ENCODE measurements at places on chromosomes 1 and 21.
A peak's percentile ranks its signal among the peaks of the same experiment; 100 is the strongest.

DNA sequence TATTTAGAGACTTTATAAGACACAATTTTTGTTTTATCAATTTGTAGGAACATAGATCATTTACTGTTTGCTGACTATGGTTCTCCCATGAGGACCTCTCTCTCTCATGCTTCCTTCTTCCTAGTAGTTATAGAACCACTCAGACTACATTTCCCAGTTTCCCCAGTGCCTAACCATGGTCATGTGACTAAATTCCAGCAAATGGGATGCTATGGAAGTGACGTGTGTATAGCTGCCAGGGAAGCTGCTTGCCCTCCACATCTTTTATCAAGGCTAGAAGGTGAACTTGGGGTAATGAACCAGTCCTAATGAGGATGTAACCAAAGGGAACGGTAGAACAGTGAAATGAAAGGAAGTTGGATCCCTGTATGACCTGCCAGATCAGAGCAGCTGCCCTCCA, 184.0 kb downstream of the MIS18A start:
- no peak for DNase-seq

DNA sequence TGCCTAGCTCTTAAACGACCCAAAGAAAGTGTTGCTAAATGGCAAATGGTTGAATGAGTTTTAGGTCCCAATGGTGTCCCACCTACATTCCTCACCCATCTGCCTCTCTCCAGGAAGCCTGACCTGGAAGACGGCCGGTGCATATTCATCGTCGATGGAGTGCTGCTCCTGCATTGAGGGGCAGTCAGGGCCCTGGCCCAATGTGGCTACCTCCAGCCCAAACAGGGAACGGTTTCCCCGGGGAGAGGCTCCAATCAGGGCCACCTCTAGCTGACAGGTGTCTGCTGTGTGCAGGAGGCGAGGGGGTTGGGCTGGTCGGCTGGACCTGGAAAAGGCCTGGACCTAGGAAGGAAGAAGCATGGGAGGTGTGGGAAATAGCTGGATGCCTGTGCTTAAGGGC, 1.6 kb downstream of the GLMP start:
- DNase-seq = no peak

DNA sequence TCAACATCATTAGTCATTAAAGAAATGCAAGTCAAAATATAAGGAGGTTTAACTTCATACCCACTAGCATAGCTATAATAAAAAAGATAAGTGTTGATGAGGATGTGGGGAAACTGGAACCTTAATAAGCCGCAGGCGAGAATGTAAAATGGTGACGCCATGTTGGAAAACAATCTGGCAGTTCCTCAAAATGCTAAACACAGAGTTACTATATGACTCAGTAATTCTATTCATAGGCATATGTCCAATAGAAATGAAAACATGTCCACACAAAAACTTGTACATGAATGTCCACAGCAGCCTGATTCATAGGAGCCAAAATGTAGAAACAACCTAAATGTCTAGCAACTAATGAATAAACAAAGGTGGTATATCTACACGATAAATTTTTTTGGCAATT, 23.2 kb downstream of the DDX59 start:
- no peak for DNase-seq

DNA sequence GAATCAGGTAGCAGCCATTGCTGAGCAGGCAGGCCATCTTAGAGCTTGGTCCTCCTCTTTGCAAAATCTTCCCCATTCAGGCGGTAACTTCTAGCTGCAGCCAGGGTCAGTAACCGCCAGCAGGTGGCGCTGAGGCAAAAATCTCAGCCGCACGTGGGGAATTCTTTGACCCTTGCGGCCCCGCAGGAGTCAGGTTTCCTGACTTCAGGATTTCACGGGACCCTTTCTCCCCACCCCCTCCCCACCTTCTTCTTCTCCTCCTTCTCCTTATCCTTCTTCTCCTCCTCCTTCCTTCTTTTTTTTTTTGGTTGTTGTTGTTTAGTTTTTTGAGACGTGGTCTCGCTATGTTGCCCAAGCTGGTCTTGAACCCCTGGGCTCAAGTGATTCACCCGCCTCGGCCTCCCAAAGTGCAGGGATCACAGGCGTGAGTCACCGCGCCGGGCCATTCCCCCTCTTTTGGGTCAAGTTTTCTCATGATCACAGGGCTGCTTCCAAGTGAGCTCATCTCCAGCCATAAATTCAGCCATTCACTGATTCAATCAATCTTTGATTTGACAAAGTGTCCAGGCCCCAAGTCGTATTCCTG, 33.4 kb upstream of the TENT5B start:
- DNase-seq = peak; percentile 40

DNA sequence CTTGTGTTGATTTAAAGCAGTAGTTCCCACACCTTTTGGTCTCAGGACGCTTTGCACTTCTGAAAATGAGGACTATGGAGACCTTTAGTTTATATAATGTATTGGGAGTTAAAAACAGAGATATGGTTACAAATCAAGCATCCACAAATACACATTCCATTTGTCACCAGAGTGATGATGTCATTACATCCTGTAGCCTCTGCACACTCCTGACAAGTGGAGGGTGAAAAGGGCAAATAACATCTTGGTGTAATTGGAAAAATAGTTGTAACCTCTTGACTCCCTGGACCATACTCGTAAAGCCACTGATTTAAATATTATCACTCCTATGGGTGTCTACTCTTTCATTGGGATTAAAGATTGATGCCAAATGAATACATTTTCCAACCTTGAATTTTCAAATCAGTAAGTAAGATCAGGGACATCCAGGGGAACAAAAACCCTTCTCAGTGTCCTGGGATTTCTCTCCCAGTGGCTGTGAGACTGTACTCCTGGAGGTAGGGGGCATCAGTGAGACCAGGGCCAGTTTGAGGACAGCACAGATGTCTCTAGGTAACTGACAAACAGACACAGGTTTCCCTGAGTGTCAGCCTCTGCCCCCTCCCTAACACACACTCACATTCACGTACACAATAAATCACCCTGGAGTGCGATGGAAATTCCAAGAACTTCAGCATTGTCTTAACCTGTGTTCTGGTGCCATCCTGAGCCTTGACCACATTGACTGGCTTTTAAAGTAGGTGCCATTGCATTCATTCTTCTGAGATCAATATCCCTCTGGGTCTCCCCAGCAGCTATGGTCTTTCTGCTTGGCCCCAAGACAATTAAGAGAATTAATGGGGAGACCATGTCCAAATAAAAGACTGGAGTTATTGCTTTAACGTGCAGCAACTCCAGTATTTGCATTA, 63.0 kb downstream of the NR5A2 start:
- DNase-seq = no peak
